Activated CD4-positive, alpha-beta T cell treated with anti-CD3 and anti-CD28 coated beads, Interleukin-10, Interleukin-2, amounts not matched to agents 100 ng/mL and 50 ng/mL, durations not matched to agents 16 hours and 8 hours (primary cell): ENCODE measurements at places on chromosomes 1 and 21.

GRCh38 chr21:25562660-25563059, 44.6 kb downstream of the MRPL39 start:
- no peak for DNase-seq

- no peak for DNase-seq
These were observed 9.3 kb downstream of the SPRR2G start for GRCh38 chr1:153141377-153141776.

DNA sequence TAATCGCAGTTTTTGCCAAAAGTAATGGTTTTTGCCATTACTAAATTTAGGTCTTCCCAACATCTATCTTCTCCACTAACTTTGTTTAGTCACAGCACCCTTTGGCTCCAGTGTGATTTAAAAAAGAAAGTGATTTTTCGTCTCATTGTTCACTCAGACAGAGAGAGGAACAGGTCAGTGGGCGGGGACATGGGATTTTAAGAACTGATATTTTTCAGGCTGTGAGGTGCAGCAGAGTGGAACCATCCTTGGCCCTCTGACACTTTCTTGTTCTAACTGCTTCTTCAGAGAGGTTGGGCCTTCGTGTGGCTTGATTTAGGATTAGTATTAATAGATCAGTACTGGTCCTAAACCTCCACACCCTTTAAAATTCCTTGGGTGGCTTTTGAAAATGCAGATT, 38.8 kb downstream of the CASQ2 start:
- no peak for DNase-seq

GRCh38 chr1:206908038-206908437, 10.8 kb downstream of the IL24 start:
- DNase-seq: no peak

- peak; percentile 84 for DNase-seq
These were observed 65.4 kb downstream of the RUNX1 start for GRCh38 chr21:34983680-34984086.

- no peak for DNase-seq
These were observed 1707.7 kb downstream of the BRINP3 start for GRCh38 chr1:188769936-188770335.

DNA sequence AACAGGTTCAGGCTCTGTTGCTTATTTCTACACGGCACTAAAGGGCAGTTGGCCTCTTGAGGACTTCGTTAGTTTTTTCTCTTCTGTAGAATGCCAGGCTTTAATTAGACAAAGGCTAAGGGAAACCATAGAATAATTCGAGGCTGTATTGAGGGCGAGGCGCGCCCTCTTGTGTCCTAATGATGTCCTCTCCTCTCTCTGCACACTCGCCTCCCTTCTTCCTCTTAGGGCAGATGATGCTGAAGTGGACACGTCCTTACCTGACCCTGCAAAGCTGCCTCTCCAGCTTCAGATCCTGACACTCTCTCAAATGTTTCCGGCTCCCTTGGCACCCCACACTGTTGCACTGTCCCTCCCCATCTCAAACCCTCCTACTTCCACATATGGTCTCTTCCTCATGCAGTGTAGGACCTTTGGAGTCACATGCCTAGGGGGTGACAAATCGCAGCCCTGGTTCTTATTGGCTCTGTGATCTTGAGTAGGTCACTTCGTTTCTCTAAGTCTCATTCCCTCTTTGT, 1.9 kb upstream of the ZSCAN20 start:
- peak; percentile 68 for DNase-seq

DNA sequence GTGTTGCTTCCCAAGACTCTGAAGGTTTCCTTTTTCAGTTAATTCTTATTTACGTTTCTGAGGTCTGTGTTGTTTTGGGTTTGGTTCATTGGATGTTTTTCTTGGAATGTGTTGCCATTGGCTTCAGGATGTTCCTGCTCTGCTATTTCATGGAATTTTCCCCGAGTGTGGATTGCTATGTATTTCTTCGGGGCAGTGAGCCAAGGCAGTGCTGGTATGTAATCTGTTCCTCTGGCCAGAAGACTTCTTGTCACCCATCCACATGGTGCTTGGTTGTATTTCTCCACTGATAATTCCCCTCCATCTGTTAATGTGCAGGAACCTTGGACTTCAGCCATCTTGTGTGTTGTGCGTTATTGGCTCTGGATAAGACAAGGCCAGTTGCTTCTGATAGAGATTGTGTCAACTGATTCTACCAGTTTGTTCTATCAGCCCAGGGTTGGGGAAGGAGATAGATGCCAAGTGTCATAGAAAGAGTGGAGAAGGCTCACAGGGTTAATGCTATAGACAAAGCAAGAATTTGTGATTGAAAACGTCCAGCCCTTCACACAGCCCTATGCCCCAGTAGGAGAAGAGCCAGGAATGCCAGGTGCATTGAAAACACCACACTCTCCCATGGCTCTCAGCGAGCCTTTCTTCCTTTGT, 505.2 kb downstream of the PLPP3 start:
- DNase-seq: no peak

- DNase-seq: no peak
These were observed 1.9 kb downstream of the RNF11 start for GRCh38 chr1:51238034-51238403.

DNA sequence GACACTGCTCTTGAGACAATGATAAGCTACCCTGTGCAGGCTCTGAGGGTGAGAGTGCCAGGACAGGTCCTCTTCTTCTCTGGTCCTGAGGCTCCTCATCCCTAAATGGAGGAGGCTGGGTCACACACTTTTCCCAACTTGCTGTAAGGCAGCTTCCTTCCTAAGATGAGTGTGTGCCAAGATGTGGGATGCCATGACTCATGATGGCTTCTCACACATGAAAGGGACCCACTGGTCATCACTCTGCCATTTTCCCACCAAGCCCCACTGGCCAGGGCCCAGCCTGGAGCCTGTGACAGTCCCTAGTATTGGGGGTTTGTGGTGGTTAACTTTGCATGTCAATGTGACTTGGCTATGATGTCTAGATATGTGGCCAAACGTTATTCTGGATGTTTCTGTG, 54.4 kb downstream of the CNIH3 start:
- DNase-seq: no peak

DNA sequence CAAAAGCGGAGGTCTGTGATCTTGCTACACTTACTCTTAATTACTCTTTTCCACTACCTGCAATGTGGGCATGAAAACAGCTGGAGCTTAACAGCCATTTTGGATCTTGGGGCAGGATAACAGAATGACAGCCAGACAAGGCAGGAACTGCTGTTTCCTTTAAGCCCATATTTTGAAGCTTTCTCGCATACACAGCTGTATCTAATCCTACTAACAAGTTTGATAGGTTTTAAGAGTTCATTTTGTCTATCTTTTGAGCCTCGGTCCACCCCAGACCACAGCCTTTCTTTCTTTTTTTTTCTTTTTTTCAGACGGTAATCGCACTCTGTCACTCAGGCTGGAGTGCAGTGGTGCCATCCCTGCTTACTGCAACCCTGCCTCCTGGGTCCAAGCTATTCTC, 42.4 kb upstream of the CRB1 start:
- no peak for DNase-seq

- no peak for DNase-seq
These were observed 62.3 kb downstream of the ARHGEF10L start for GRCh38 chr1:17601643-17602382.

DNA sequence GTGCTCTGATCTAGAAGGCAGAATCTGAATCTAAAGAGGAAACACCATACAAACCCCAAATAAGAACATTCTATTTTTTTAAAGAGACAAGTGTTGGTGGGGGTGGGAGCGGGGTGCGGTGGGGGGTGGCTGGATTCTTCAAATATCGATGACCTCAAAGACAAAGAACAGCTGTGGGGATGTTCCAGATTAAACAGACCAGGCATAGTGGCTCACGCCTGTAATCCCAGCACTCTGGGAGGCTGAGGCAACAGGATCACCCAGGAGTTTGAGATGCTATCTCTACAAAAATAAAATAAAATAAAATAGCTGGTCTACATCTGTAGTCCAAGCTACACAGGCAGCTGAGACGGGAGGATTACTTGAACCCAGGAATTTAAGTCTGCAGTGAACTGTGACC, 5.0 kb downstream of the ATP1A4 start:
- no peak for DNase-seq

- DNase-seq: peak; percentile 48
These were observed 2.6 kb upstream of the CSTB start for GRCh38 chr21:43778469-43779335.

DNA sequence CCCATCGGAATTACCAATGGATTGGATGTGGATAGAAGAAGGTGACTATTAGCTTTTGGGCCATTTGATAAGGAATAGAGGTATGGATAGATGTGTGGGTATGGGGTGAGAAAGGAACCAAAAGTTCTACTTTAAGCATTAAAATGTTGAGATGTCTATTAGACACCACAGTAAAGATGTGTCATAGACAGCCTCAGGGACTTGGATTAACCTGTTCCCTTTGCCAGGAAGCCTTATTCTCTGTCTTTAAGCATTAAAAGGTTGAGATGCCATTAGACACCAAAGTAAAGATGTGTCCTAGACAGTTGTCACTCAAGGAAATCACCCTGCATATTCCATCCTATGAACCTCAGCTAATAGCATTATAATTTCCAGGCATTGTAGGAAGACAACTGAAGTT, 11.0 kb upstream of the DENND1B start:
- no peak for DNase-seq

DNA sequence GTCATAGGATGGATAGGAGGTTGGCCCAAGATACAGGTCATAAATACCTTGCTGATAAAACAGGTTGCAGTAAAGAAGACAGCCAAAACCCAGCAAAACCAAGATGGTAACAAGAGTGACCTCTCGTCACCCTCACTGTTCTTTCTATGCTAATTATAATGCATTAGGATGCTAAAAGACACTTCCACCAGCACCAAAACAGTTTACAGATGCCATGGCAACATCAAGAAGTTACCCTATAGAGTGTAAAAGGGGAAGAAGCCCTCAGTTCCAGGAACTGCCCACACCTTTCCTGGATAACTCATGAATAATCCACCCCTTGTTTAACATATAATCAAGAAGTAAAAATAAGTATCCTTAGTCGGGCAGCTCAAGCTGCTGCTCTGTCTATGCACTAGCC, 671.9 kb downstream of the PTPRC start:
- DNase-seq: no peak

DNA sequence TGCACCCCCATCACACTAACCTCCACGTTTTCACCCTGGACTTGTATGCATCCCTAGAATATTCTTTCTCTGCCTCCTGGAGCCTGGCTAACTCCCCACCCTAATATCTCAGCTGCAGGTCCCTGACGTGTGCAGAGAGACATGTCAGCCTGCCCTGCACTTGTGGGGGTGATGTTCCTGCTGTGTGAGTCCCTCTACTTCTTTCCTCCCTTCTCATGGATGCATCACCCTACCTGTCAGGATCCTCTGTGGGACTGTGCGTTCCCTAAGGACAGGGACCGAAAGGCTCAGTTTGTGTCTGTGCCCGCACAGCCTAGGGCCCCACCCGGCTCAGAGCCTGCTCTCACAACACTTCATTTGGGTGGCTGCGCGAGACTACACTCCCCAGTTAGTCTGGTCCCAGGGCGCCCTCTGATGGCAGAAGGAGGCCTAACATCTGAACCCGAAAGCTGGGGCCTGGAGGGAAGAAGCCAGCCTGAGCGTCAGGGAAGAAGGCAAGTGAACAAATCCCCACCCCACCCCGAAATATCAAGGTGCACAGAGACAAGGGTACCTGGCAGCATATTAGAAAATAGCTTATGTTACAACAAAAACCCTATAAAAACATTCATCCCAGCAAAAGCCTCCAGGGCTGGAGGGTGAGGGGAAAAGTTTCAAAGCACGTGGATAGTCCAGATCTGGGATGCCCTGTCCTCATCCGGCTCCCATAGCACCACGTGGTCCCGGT, 3.7 kb downstream of the CD52 start:
- DNase-seq: peak; percentile 95

DNA sequence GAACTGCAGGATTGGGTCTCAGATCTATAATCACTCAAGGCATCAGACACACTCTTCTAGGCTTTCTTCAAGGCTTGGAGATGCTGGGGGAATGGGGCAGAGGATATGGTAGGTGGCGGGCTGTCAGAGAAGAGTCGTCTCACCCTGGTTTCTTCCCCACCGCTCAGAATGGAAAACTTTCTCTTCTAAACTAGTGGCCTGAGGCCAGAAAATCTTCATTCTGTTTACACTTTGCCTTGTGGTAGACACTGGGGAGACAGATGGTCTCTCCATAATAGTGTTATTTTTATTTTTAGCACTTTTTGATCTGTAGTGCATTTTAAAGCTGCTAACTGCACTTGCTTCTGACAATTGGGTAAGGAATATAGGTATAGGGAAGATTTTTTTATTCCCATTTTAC, 2.6 kb downstream of the PRELP start:
- DNase-seq: no peak

GRCh38 chr1:113660088-113660487, 99.2 kb downstream of the PHTF1 start:
- no peak for DNase-seq

- DNase-seq: no peak
These were observed 71.4 kb upstream of the LPGAT1 start for GRCh38 chr1:211901945-211902344.

- no peak for DNase-seq
These were observed 986.0 kb downstream of the TTLL7 start for GRCh38 chr1:83012950-83013349.

DNA sequence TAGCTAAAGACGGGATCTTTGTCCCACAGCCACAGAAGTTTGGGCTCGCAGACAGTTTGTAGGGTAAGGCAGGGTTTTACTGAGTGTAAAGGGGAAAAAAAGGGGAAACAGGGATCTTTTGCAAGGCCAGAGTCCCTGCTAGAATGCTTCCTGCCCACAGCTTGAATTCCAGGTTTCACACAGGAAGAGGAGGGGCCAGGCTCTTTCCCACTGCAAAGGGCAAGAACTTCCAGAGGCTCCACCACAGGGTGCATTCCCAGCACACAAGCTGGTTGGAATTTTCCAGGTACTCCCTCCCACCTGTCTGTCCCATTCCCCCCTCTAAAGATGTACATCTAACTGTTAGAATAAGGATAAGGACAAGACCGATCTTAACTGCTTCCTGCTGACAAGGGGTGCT, 1126.9 kb downstream of the KCNT2 start:
- DNase-seq: no peak

- peak; percentile 50 for DNase-seq
These were observed 4.5 kb downstream of the C1orf232 start for GRCh38 chr1:26164036-26164860.

DNA sequence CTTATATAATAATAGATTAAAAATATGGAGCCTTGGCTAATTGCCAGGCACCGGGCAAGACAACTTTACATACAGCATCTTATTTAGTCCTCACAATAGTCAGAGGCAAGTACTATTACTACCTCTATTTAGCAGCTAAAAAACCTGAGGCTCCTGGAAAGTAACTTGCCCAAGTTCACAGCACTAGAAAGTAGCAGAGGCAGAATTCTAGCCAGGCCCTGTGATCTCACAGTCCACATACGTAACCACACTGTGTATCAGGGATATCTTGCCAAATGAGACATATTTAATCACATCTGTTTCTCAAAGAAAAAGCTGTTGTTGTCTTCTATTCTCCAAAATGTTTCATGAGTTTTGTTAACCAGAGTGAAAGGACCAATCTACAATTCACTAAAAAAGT, 378.5 kb downstream of the PLPP3 start:
- DNase-seq: no peak

- no peak for DNase-seq
These were observed 39.2 kb downstream of the MX1 start for GRCh38 chr21:41465176-41465781.

GRCh38 chr1:34730485-34730884, 24.4 kb upstream of the GJB5 start:
- no peak for DNase-seq
